ENCODE measurements at places on chromosomes 3 and 15. TPM values are rescaled to one million over a fixed set of nuclear protein-coding genes. Genes with fewer than 3 reads are reported as not detected.

The GXYLT2 gene
- total RNA-seq: 7.3 TPM

DNA sequence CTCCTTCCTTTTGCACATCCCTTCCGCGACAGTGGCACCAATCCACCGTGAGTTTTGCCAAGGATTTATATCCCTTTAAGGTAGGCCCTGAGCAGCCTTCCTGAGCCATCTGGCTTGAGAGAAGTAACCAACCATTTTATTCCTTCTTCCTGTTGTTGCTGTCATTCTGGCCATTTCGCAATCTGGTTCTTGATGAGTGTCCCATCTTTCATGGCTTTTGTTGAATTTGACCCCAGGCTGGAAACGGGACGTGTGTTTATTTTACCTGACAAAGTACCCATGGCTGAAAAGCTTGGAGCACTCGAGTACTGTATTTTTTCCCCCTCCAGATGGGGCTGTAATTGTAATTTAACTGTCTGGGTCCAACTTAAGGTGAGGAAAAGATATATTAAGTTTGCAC is 173.4 kb downstream of the WNT5A start:
- H3K27me3 ChIP-seq: no peaks in the 10 kb centered on the region
- H3K27ac ChIP-seq: no peak overlapping the region

DNA sequence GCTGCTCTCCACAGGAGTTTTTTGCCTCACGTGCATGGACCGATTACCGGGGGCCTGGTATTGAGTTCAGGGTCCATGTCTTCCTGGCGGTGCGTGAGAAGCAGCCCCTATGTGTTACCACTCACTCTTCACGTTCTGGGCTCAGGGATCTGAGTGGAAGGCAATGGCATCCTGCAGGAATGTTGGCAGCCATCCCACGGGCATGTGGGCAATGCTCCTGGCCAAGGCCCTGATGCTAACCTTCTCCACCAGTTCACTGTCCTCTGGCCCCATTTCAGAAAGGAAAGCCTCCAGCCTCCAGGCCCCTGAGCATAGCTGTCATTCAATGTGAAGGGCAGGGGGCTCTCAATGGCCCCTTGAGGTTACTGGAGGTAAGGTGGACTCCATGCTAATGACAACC is 43.0 kb upstream of the KY start:
- H3K27me3 ChIP-seq: no peaks in the 10 kb centered on the region
- no peak overlapping the region for H3K4me3 ChIP-seq
- no peaks in the 10 kb centered on the region for H3K4me1 ChIP-seq
- no peaks in the 10 kb centered on the region for H3K36me3 ChIP-seq
- no peak for DNase-seq
- no peak overlapping the region for H3K27ac ChIP-seq

DNA sequence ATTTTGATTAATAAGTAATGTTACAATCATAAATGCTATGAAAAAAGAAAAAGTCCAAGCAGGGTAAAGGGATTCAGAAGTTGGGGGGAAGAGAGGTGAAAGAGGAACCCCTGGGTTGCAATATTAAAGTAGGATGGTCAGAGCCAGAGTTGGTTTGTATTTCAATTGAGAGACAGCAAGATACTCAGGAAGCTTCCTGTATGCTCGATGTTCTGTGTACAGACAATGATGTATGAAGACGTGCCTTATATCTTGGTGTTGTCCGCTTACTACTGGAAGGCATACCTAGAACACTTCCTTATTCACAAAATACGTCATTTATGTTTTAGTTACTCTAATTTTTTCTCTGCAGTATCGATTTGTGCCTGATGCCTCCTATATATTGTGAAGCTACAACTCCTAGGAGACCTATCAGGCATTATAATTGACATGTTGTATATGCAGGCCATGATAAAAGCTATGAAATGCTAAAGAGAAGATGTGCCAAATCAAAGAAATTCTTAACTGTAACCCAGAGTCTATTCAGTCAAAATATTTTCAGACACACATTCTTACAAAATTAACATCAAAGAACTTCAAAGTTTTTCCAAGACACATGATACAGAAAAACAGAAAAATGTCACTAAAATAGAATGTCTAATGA is 87.5 kb downstream of the TBL1XR1 start:
- DNase-seq: no peak
- no peaks in the 10 kb centered on the region for H3K27me3 ChIP-seq
- H3K36me3 ChIP-seq: no peaks in the 10 kb centered on the region
- peaks cover 3% of the 10 kb centered on the region for H3K4me1 ChIP-seq
